ENCODE measurements at places on chromosomes 5 and 9. TPM values are rescaled to one million over a fixed set of nuclear protein-coding genes. Genes with fewer than 3 reads are reported as not detected.
A peak's percentile ranks its signal among the peaks of the same experiment; 100 is the strongest.

Gene PCDHGA10
- polyA plus RNA-seq, result 0.89 TPM

DNA sequence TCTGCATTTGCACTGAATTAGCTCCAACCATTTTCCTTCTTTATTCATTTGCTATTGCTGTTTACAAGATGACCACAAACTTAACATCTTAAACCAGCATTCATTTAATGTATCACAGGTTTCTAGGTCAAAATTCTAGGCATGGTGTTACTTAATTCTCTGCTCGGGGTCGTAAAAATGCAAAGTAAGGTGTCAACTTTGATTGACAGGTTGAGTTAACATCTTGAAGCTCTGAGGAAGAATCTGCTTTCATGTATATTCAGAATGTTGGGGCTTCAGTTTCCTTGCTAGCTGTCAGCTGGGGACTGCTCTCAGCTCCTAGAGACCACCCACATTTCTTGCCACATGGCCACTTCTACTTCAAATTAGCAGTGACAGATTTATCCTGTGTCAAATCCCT is 348.7 kb upstream of the GRIN3A start:
- no peak for DNase-seq

- DNase-seq, result no peak
These were observed 14.5 kb upstream of the CAMSAP1 start for GRCh38 chr9:135921749-135922310.

GRCh38 chr5:122401976-122402725 is 90.1 kb downstream of the SNCAIP start:
- DNase-seq, result no peak

GRCh38 chr9:21104787-21105186 is 27.0 kb upstream of the IFNB1 start:
- no peak for DNase-seq

GRCh38 chr9:114720086-114720676 is 38.2 kb upstream of the TEX48 start:
- no peak for DNase-seq

Gene C1QTNF3
- polyA plus RNA-seq, result 5.1 TPM

- no peak for DNase-seq
These were observed 615.6 kb downstream of the ZNF608 start for GRCh38 chr5:124130816-124131215.

Gene DIPK1B
- polyA plus RNA-seq, result 13.3 TPM

Gene FAM163B
- 0.10 TPM for polyA plus RNA-seq

DNA sequence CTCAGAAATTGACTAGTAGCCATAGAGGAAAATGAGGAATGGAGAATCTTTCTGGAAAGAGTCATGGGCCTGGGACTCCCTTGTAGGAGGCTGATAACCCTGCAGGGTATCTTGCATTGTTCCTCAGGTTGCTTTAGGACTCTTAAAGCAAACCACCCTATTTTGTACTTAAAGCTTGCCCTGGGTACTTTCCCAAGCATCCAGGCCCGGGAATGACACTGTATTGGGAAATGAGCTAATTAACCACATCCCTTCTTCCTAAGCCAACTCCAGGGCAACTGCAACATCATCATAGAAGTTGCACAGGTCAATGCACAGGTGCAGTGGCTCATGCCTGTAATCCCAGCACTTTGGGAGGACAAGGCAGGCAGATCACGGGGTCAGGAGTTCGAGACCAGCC is 55.9 kb downstream of the UGCG start:
- DNase-seq, result no peak

GRCh38 chr9:105131981-105132380 is 112.5 kb upstream of the SLC44A1 start:
- DNase-seq, result no peak

DNA sequence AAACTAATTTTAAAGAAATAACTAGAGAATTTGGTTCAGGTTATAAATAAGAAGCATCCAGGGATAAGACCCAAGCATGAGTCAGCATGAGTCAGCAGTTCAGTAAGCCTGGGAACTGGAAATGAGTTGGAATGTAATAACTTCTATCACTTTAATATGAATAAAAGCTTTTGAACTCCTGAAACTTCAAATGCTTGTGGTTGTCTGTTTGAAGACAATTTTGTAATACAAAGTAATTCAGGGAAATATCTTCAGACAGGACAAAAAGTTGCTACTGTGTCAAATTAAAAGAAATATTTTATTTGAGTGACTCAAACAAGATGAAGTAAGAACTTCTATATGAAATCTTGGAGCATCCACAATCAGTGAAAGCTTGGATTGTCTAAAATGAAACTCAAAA is 331.2 kb upstream of the DAB2 start:
- DNase-seq, result no peak

DNA sequence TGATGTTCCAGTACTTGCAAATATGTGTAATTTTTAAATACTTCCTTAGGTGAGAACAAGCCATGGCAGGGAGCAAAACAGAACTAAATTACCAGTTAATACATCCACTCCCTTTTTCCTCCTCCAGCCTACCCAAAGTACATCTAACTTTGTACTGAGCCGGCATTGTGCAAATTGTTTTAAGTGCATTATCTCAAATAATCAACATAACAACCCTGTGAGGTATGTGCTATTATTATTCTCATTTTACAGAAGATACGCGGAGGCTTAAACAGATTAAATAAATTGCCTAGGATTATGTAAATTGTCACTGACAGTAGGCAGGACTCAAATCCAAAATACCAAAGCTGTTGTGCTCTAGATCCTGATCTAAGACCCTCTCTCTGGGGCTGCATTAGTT is 55.5 kb upstream of the KLF4 start:
- DNase-seq, result no peak

GRCh38 chr5:148910686-148911361 is 84.4 kb downstream of the ADRB2 start:
- no peak for DNase-seq

Gene CDH9
- polyA plus RNA-seq, result not detected

Gene MAMDC4
- 7.3 TPM for polyA plus RNA-seq

GRCh38 chr9:78130004-78130403 is 98.4 kb upstream of the GNAQ start:
- peak; percentile 27 for DNase-seq

Gene TGFBR1
- 14.2 TPM for polyA plus RNA-seq

Gene NDOR1
- polyA plus RNA-seq, result 12.2 TPM

Gene PTGDS
- polyA plus RNA-seq, result 158 TPM

GRCh38 chr9:114290561-114290986 is 32.3 kb upstream of the ORM1 start:
- no peak for DNase-seq

Gene IFNA21
- polyA plus RNA-seq, result not detected

Gene TMC1
- polyA plus RNA-seq, result not detected

DNA sequence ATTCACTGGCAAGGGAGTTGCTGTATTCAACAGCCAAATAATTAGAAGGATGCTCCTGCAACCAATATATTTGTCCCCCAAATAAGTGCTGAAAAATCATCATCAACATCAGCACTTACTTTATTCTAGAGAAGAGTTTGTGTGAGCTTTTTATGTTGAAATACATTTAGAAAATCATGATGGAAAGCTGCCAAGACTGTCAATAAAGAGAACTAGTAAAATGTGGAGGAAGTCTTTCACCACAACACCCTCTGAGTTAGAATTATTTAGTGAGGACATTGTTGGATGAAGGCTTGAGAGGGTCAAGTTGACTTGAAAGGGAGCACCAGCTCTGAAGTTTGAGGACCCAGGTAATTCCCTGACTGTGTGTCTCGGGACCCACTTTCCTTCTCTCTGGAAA is 100.2 kb upstream of the TBCA start:
- peak; percentile 32 for DNase-seq

GRCh38 chr5:58804291-58804690 is 221.4 kb downstream of the RAB3C start:
- DNase-seq, result peak; percentile 71

GRCh38 chr9:134734270-134734669 is 92.7 kb downstream of the COL5A1 start:
- DNase-seq, result peak; percentile 59

Gene ARHGEF37
- polyA plus RNA-seq, result 2.2 TPM

- DNase-seq, result no peak
These were observed 62.2 kb downstream of the DMRTA1 start for GRCh38 chr9:22508790-22509189.

Gene F2RL2
- polyA plus RNA-seq, result 0.07 TPM

Gene FANCG
- 7.2 TPM for polyA plus RNA-seq

DNA sequence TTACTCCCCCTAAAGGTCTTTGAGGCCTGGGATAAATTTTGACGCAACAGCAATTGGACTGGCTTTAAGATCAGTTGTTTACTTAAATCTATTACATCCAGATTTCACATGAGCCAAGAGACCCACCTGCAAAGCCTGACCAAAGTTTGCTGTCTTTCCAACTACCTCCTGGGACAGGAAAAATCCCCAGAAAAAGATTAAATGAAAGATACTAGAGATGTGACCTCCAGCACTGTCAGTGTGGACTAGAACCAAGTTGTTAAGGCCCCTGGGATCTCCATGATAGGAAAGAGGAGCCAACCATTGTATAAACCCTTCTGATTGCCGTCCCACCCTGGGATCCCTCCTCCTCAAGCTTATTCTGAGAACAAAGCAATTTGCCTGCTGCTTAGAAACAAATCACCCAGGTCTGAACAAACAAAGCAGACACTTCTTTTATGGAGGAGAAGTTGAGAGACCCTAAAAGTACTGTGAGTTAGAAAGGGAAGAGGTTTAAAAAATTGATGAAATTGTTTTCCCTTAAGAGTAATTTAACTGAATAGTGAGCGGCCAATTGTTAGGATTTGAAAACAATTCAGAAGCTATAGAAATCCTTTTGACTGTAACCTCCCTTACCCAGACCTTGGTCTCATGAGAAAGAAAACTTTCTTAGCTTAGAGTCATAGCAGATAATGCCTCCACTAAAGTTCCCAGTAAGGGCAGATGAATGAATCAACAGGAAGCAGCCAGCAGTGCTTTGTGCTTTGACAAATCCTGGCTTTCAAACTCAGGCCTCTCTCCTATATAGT is 255.2 kb downstream of the TMEM167A start:
- DNase-seq, result no peak

Gene TOMM5
- 132 TPM for polyA plus RNA-seq

GRCh38 chr5:129541648-129542251 is 81.7 kb downstream of the ADAMTS19 start:
- peak; percentile 4 for DNase-seq

DNA sequence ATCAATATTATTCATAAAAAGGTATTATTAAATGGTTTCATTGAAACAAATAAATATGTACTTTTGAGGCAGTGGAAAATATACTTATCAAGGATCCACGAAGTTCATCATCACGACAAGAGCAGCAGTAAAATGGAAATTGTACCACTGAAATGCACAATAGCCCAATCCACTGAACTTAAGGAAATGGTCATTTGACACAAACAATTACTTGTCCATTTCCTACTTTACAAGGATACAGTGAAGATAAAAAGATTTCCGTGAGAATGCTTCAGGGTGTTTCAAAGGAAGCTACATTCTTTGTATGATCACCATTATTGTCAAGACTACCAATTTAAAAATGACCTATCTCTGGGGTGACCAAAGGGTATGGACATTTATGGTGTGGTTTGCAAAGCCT is 210.3 kb downstream of the SYK start:
- no peak for DNase-seq

Gene ADAMTS2
- polyA plus RNA-seq, result 27.4 TPM

Gene INSYN2B
- not detected for polyA plus RNA-seq

GRCh38 chr5:141855265-141856036 is 22.8 kb downstream of the PCDH1 start:
- DNase-seq, result peak; percentile 73

Gene TSLP
- polyA plus RNA-seq, result 1.1 TPM

Gene GLRA1
- not detected for polyA plus RNA-seq

DNA sequence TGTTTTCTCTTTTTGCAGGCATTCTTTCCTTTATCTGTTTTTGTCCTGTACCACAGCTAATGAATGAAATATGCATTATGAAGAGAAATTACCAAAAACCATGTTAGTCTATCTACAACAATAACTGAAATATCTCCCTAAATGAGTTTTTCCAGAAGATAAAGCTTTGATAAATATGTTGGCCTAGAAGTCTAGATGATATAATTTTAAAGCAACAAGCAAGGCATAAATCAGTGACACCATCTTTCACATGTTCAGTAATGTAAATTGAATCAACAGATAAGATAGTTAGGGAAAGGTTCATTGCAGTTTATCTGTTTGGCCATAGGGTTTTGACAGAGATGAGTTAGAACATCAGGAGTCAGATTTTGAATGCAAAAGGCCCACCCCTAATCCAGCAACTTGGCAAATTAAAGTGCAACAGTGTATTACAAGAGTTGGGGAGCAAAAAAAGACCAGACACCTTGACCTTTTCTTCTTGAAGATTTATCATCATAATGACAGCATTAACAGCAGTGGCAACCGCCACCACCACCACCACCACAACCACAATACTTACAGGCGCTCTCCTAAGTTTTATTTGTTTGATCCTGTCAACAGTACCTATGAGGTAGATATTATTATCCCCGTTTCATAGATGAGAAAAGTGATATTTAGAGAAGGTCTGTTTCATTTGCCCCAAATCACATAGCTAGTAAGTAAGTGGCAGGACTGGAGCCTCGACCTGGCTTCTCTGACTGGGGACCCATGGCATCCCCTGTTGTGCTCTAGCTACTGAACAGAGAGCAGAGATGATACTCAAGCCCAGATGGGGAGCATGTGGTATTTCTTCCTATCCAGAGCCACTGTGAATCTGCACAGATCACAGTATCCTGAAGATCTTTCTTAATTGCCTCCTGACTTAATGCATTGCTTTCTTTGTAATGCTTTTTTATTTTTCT is 122.8 kb upstream of the DHFR start:
- DNase-seq, result no peak

Gene PCDHGC4
- polyA plus RNA-seq, result 0.08 TPM

GRCh38 chr5:54273715-54274114 is 36.7 kb downstream of the ARL15 start:
- DNase-seq, result no peak

- no peak for DNase-seq
These were observed 223.3 kb downstream of the EBF1 start for GRCh38 chr5:158876263-158876942.

GRCh38 chr5:16502866-16503265 is 37.3 kb upstream of the ZNF622 start:
- DNase-seq, result no peak

Gene SH3GL2
- 0.07 TPM for polyA plus RNA-seq

Gene STPG3
- 0.18 TPM for polyA plus RNA-seq

DNA sequence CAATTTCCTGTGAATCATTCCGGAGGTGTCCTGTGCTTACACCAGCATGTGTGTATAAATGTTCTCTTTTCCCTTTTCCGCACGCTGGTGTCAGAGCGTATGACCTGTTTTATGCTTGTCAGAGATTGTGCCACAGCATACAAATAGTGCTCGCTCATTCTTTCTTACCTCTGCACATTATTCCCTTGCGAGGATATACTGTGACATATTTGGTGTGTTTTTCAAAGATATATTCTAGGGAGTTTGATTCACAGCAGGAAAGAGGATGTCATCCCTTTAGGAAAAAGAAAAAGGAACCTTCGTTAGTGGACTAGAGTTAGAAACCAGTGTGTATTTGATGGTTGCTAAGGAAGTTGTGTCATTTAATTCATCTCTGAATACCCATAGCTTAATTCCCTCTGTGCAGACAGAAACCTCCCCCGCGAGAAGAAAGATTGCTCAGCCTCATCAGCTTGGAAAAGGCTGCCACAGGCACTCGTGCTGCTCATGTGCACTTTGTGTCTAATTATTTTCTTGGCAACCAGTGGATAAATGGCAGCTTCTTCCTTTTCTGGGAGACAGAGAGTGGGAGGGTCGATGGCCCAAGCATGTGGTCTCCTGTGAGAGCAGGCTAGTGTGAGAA is 14.7 kb upstream of the CCIN start:
- peak; percentile 75 for DNase-seq

Gene ARL14EPL
- not detected for polyA plus RNA-seq

Gene TMOD1
- 7.9 TPM for polyA plus RNA-seq

Gene PCDHAC2
- 1.6 TPM for polyA plus RNA-seq
